B cell (primary cell): ENCODE measurements at places on chromosomes 2 and 18. TPM values are rescaled to one million over a fixed set of nuclear protein-coding genes. Genes with fewer than 3 reads are reported as not detected.

Gene LRPPRC
- total RNA-seq = 75.6 and 77.3 TPM in 2 replicates

Gene MAP2
- 3.0 and 3.1 TPM in 2 replicates for total RNA-seq

Gene ADGRF3
- 0.47 and 0.53 TPM in 2 replicates for total RNA-seq

Gene RAB6D
- not detected in 2 replicates for total RNA-seq

Gene SERPINB2
- total RNA-seq = 1.4 and 1.7 TPM in 2 replicates

Gene NEB
- 3.6 and 5.1 TPM in 2 replicates for total RNA-seq

Gene LOXL3
- 0.66 and 1.2 TPM in 2 replicates for total RNA-seq

Gene CTDSP1
- total RNA-seq = 204 and 207 TPM in 2 replicates

Gene COL4A3
- 43.9 and 45.9 TPM in 2 replicates for total RNA-seq

Gene PAIP2B
- 10.1 and 10.2 TPM in 2 replicates for total RNA-seq

Gene TRAF3IP1
- 15.2 and 15.5 TPM in 2 replicates for total RNA-seq

Gene ATP6V1B1
- total RNA-seq = not detected in 2 replicates

Gene PDCD1
- total RNA-seq = 0.87 and 1.3 TPM in 2 replicates

DNA sequence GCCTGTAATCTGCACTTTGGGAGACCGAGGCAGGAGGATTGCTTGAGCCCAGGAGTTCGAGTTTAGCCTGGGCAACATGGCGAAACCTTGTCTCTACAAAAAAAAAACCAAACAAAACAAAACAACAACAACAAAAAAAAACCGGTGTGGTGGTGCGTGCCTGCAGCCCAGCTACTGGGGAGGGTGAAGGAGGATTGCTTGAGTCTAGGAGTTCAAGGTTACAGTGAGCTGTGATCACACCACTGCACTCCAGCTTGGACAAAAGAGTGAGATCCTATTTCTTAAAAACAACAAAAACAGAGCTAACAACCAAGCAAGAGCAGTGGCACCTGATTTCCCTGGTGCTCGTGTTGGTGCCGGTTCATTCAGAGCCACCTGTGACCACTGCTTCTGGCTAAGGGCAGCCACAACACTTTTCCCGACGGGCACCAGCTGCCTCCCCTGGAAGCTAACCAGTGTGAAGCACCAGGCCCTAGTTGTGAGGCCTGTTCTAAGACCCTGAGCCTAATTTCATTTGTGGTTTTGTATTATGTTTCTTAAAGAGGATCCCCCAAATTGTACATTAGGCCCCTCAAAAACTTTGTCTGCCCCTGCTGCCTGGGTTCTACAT, 1.3 kb downstream of the AOX1 start:
- no peak for DNase-seq

GRCh38 chr2:150675807-150676206, 188.3 kb upstream of the RND3 start:
- no peak for DNase-seq

DNA sequence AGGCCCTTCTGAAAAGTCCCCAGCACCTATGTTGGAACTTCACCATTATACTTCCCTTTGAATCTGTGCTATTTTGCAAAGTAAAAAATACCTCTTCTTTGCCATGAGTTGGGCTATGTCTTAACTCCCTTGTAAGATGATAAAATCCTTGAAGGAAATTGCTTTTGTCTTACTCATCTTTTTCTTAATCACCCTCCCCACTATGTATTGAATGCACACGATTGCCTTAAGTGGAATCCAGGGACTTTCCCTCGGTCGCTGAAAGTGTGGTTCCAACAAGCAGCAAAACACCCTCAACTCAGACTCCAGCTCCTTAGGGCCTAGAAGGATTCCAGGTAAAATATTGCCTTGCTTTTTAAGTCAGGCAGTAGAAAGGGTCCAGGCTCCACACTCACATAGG, 173.2 kb upstream of the ARL4C start:
- no peak for DNase-seq

- DNase-seq = no peak
Measured at GRCh38 chr2:50337944-50338343, 694.0 kb downstream of the NRXN1 start.

- DNase-seq = peak; percentile 74
Measured at GRCh38 chr2:45890819-45891218, 239.3 kb downstream of the PRKCE start.

- DNase-seq = peak; percentile 68
Measured at GRCh38 chr18:35345460-35345921, 1.3 kb upstream of the ZNF24 start.

DNA sequence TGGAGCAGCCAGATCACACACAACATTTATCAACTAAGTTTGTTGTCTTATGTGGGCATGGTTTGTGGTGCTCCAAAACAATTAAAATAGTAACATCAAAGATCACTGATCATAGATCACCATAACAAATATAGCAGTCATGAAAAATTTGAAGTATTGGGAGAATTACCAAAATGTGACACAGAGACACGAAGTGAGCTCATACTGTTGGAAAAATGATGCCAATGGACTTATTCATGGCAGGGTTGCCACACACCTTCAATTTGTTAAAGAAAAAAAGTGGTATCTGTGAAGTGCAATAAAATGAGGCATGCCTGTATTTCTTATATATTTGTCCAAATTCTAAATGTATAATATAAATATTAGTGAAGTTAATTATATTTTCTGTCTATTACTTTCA, 42.9 kb upstream of the CABYR start:
- DNase-seq = no peak

- no peak for DNase-seq
Measured at GRCh38 chr2:9229470-9229820, 22.8 kb downstream of the ASAP2 start.

- no peak for DNase-seq
Measured at GRCh38 chr18:12409469-12409868, 1.7 kb downstream of the PRELID3A start.

DNA sequence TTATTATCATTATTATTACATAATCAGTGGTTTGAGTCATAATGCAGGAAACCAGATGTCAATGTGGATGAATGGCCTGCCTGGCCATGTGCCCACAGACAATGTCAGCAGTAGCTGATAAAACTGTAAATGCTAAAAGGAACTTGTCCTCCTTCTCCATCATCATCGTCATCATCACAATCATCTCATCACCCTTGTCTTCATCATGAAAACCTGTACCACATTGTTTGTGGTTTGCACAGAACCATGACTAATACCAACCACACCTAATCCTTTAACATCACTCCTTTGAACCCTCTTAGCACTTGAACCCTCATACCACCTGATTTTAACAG, 96.0 kb downstream of the HNMT start:
- no peak for DNase-seq

GRCh38 chr18:37663446-37663845, 97.8 kb upstream of the CELF4 start:
- DNase-seq = no peak

DNA sequence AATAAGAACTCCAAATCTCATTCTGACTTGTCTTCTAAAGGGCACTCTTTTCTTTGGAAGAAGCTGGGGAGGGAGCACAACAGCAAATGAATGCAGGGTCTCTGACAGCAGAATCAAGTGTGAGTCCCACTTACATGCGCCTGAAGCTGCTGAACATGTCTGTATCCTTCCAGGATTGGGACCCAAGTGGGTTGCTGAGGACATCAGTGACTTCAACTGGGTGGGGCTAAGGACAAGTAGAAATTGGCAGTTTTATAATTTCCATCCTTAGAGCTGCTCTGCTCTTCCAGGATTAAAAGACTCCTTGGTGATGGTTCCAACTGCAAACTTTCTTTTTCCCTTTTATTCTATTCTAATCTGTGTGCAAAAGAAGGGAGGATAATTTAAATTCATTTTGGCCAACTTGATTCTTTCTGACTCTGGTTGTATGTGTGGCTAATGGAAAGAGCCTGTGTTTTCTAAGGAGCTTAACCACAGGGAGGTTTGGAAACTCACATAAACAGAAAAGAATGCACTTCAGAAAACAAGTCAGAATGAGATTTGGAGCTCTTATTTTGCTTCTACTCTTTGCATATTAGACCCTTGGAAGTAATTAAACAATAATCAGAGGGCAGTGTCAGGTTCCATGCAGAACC, 20.6 kb downstream of the ANTXR1 start:
- DNase-seq = no peak

- no peak for DNase-seq
Measured at GRCh38 chr2:175048275-175048674, 43.1 kb upstream of the CHN1 start.

DNA sequence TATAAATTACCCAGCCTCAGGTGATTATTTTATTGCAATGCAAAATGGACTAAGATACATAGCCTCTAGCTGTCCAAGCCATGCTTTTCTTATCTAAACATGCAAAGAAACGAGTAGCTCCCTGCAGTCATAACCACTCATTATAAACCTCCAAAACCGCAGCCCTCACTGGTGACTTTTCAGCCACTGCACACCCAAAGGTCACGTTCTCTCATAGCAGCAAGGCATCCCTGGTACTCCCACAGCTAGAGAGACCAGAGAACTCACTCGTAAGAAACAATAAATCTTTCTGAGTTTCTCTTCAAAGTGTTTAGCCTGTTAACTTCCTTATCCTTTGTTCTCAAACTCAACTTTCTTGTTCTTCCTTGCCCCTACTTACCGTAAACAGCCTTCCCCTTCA, 28.5 kb upstream of the RALBP1 start:
- no peak for DNase-seq

DNA sequence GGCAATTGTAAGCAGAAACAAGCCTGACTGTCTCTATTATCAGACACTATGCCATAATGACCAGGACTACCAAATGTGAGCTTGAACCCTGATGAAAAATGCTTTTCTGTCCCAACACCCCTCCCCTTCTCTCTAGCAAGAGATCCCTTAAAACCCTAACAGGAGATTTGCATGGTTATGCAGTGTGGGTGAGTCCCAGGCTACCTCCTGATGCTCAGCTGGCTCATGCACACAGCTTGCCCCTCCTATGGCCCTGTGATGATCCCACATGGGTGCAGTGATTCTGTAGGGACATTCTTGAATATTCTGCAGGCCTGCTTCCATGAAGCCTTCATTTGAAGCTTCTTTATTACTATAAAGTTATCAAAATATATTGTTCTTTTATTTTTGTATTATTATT, 357.4 kb downstream of the AKAIN1 start:
- DNase-seq = no peak

DNA sequence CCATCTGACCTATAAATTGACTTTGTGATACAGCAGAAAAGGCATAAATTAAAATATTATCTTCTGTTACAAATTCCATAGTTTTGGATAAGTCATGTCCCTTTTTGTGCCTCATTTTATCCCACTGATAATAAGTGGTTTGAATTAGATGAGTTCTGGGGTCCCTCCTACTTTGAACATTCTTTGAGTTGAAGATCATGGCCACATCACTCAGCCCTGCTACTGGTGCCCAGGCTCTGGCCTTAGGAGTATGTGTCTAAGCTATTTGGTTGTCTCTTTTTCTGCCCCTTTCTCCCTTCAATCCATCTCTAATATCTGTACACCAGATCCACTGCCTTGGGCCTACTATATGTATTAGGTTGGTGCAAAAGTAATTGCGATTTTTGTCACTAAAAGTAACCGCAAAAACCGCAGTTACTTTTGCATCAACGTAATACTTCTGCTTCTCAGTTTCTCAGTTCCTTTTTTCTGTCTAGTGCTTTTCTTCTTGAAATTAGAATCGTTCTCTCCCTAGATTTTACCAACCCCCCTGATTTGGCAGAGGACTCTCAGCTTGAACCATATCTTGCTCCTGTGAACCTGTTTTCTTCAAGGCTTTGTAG, 362.5 kb upstream of the TNP1 start:
- DNase-seq = peak; percentile 71

GRCh38 chr2:124970030-124970429, 944.9 kb downstream of the CNTNAP5 start:
- DNase-seq = no peak

- DNase-seq = no peak
Measured at GRCh38 chr18:7291046-7291445, 60.2 kb downstream of the LRRC30 start.

GRCh38 chr2:191302459-191303139, 57.4 kb downstream of the MYO1B start:
- peak; percentile 57 for DNase-seq

- DNase-seq = no peak
Measured at GRCh38 chr2:178632729-178633128, 152.5 kb downstream of the PLEKHA3 start.
